ENCODE measurements at places on chromosomes 2 and 18. TPM values are rescaled to one million over a fixed set of nuclear protein-coding genes. Genes with fewer than 3 reads are reported as not detected.

GRCh38 chr18:76530846-76531245, 35.8 kb upstream of the ZNF516 start:
- peaks cover 5% of the 10 kb centered on the region for H3K4me1 ChIP-seq
- no peak overlapping the region for H3K27ac ChIP-seq
- peaks cover 22% of the 10 kb centered on the region for H3K27me3 ChIP-seq
- H3K4me3 ChIP-seq, result no peak overlapping the region

GRCh38 chr2:233076749-233077148, 16.6 kb downstream of the INPP5D start:
- peaks cover 32% of the 10 kb centered on the region for H3K4me1 ChIP-seq
- no peaks in the 10 kb centered on the region for H3K27me3 ChIP-seq
- no peak for DNase-seq
- peaks cover 25% of the 10 kb centered on the region for H3K36me3 ChIP-seq
- H3K27ac ChIP-seq, result no peak overlapping the region
- H3K4me3 ChIP-seq, result no peak overlapping the region

DNA sequence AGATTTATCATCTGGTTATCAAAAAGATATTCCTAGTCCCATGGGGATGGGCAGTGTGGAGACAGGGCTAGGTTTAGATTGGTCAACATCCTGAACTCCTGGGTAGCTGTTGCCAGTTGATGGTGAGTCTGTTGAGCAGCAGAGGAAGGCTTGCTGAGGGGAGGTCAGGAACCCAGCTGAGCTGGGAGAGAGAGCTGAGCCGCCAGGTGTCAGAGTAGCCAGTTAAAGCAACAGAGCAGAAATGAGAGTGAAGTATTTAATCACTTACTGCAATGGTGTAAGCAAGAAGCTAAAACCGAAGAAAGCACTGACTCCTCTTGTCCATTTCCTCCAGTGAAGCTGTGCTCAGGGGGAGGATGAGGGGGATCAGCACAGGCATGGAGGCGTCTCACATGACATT, 29.6 kb downstream of the SMYD1 start:
- H3K4me1 ChIP-seq, result no peaks in the 10 kb centered on the region
- DNase-seq, result no peak
- H3K36me3 ChIP-seq, result no peaks in the 10 kb centered on the region
- H3K27me3 ChIP-seq, result no peaks in the 10 kb centered on the region
- no peak overlapping the region for H3K4me3 ChIP-seq
- no peak overlapping the region for H3K27ac ChIP-seq

GRCh38 chr18:43484710-43485109, 207.4 kb upstream of the SYT4 start:
- H3K4me3 ChIP-seq, result no peak overlapping the region
- no peaks in the 10 kb centered on the region for H3K4me1 ChIP-seq
- DNase-seq, result no peak
- H3K27ac ChIP-seq, result no peak overlapping the region

DNA sequence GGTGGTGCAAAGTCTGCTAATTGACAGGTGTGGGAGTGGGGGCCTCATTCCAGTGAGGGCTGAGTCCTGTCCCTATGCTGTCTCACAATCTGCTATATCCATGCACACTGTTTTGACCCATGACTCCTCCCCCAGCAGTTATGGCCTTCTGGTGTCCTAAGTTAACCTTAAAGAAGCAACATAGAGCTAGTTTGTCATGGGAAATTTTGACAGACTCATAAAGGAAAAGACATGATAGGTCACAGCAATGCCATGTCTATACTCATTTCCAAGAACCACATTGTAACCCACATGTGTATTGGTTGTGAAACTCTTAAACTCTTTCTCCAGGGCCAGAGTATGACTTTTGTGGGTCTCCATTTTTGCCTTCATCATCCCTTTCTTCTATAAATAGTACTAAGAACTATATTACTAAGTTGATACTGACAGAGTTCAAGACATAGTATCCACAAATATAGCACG, 78.2 kb upstream of the SLC1A4 start:
- H3K4me3 ChIP-seq, result no peak overlapping the region
- peak overlapping the region; percentile 72 for H3K27ac ChIP-seq
- no peaks in the 10 kb centered on the region for H3K36me3 ChIP-seq
- DNase-seq, result no peak

DNA sequence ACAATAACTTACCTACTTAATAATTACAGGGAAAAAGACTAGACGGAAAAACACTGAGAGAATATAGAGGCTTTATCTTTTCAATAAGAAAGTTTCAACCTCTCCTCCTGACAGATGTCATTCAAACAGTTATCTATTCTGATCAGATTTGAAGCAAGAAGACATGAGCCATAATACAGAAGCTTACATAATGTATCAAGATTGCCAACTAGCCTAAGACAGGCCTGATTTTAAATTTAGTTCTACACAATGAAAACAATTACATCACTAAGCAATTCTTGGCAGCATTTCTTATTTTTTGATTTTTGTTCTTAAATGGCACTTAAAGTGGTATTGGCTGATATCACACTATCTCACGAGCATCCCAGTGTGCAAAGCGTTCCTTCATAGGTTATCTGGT, 41.6 kb downstream of the GPR155 start:
- H3K27me3 ChIP-seq, result no peaks in the 10 kb centered on the region
- H3K4me1 ChIP-seq, result peaks cover 5% of the 10 kb centered on the region
- no peak overlapping the region for H3K27ac ChIP-seq

GRCh38 chr2:224038049-224038829, 847 bp downstream of the SERPINE2 start:
- peaks cover 31% of the 10 kb centered on the region for H3K4me1 ChIP-seq
- peaks cover 12% of the 10 kb centered on the region for H3K36me3 ChIP-seq
- peak; percentile 87 for DNase-seq

- no peaks in the 10 kb centered on the region for H3K36me3 ChIP-seq
- H3K4me3 ChIP-seq, result no peak overlapping the region
- H3K27ac ChIP-seq, result no peak overlapping the region
- H3K27me3 ChIP-seq, result no peaks in the 10 kb centered on the region
Measured at GRCh38 chr2:162676515-162676914, 162.1 kb downstream of the KCNH7 start.

DNA sequence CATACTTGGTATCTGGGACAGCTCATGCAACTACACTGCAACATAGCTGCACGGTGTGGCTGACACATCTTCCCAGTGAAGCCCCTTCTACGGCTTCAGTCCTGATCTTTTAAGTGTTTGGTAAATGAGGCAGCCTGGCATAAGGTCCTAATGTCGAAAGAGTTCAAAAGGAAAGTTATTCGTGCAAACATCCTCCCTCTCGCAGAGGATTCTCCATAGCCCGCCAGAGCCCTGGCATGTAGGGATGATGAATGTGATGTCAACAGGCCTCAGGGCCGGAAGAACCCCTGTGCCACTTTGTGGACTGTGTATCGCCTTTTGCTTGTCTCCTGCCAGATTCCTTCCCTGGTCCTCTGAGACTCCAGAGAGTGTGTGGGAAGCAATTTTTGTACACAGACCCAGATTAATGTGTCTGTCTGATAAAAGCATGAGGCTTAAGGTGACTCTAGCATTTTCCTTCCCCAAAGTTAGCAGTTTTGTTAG, 88.5 kb downstream of the SOCS6 start:
- H3K36me3 ChIP-seq, result no peaks in the 10 kb centered on the region
- H3K27me3 ChIP-seq, result peaks cover 3% of the 10 kb centered on the region
- H3K4me1 ChIP-seq, result no peaks in the 10 kb centered on the region
- H3K27ac ChIP-seq, result no peak overlapping the region
- no peak for DNase-seq

GRCh38 chr2:52220393-52220792, 1188.5 kb upstream of the NRXN1 start:
- H3K27ac ChIP-seq, result no peak overlapping the region
- H3K36me3 ChIP-seq, result no peaks in the 10 kb centered on the region
- no peak overlapping the region for H3K4me3 ChIP-seq
- no peaks in the 10 kb centered on the region for H3K4me1 ChIP-seq
- no peaks in the 10 kb centered on the region for H3K27me3 ChIP-seq

DNA sequence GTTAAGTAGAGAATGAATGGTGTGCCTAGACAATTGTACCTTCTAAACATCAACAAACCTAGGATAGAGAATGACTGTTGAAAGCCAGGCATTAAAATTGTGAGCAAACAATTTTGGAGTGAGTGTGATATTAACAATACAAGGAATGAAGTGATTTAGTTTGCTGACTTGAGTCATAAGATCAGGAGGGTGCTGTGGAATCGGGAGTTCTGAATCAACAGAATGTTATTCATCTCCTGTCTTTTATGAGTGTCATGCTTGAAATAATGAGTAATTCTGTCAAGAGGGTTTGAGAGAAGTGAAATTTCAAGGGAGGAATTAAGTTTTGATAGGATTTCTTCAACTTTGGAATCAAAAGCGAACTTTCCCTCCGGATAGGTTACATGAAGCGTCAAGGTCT, 214.4 kb upstream of the DSEL start:
- H3K27me3 ChIP-seq, result no peaks in the 10 kb centered on the region
- no peak overlapping the region for H3K27ac ChIP-seq
- no peak for DNase-seq
- no peaks in the 10 kb centered on the region for H3K36me3 ChIP-seq
- no peak overlapping the region for H3K4me3 ChIP-seq
- no peaks in the 10 kb centered on the region for H3K4me1 ChIP-seq

- no peak overlapping the region for H3K27ac ChIP-seq
- no peak overlapping the region for H3K4me3 ChIP-seq
- H3K4me1 ChIP-seq, result no peaks in the 10 kb centered on the region
- H3K27me3 ChIP-seq, result no peaks in the 10 kb centered on the region
- no peak for DNase-seq
- no peaks in the 10 kb centered on the region for H3K36me3 ChIP-seq
Measured at GRCh38 chr2:122866095-122866494, 1110.6 kb downstream of the TSN start.

DNA sequence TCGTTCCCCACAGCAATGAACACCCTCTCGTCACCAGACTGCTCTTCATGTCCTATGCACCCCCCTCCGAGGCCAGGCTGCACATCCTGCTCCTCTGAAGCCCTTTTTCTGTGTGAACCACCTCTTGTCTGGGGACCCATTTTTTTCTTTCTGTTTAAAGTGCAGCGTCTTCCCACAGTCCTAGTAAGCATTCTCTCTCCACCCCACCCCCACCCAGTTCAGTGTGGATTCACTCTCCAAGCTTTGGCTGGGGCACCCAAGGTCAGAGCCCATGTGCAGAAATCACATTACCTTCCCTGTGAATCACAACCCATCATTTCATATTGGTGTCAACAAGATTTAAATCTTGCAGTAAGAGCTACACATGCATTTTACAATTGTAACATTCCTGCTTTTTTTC, 26.4 kb upstream of the PKDCC start:
- H3K4me1 ChIP-seq, result no peaks in the 10 kb centered on the region
- H3K4me3 ChIP-seq, result no peak overlapping the region
- H3K27ac ChIP-seq, result no peak overlapping the region
- peaks cover 23% of the 10 kb centered on the region for H3K27me3 ChIP-seq

GRCh38 chr2:236259371-236259770, 4.8 kb downstream of the ASB18 start:
- H3K27ac ChIP-seq, result no peak overlapping the region
- no peaks in the 10 kb centered on the region for H3K4me1 ChIP-seq
- DNase-seq, result no peak
- H3K4me3 ChIP-seq, result no peak overlapping the region

SOCS6 gene
- total RNA-seq, result 3.3 TPM

ZNF514 gene
- 8.3 TPM for total RNA-seq

KLF11 gene
- 7.2 TPM for total RNA-seq

RGPD6 gene
- 16.7 TPM for total RNA-seq

CPLX4 gene
- not detected for total RNA-seq

CNDP1 gene
- not detected for total RNA-seq

VWA3B gene
- total RNA-seq, result not detected

SPHKAP gene
- not detected for total RNA-seq

REG3A gene
- total RNA-seq, result not detected

GNAL gene
- total RNA-seq, result 0.40 TPM
